ENCODE measurements at places on chromosomes 16 and 17. TPM values are rescaled to one million over a fixed set of nuclear protein-coding genes. Genes with fewer than 3 reads are reported as not detected.

- DNase-seq: peak; percentile 80
Measured at GRCh38 chr17:13024526-13025257, 6.9 kb upstream of the ELAC2 start.

- no peak for DNase-seq
Measured at GRCh38 chr16:77849646-77850258, 61.4 kb downstream of the VAT1L start.

DNA sequence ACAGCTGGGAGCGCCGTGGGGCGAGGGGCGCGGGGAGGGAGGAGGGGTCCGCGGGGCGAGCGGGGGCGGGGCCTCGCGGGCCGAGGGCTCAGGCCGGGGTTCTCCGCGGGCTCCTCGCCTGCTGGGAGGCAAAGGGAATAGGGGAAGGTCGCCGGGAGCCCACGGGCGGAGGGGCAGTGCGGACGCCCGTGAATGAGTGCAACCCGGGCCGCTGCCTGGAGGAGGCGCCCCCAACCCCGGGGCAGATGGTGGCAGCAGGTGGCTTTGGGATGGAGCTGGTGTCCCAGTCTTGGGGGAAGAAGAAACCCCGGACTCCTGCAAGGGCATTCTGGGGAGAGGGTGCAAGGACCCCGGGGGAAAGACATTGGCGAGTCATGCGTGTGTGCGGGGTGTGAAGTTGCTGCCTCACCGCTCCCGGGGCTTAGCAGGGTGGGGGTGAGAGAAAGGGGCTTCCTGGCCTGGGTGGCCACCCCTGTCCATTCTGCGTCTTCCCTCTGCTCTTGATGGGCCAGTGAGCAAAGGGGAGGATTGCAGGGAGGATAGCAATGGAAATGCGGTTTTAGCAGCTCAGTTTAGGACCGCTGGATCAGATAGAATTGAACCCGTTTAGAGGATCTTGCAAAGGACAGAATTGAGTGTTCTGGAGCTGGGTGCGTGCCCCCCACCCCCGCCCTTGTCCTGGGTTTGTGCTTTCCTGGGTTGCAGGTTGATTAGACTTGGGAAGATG is 526 bp downstream of the KIAA0513 start:
- DNase-seq: no peak

- DNase-seq: peak; percentile 61
Measured at GRCh38 chr17:81510785-81511553, 1.6 kb downstream of the ACTG1 start.

GRCh38 chr16:14020141-14020540 is 51.0 kb upstream of the MRTFB start:
- DNase-seq: no peak

- DNase-seq: no peak
Measured at GRCh38 chr16:35492225-35492624, 2032.8 kb downstream of the TP53TG3F start.

GRCh38 chr16:79404571-79404970 is 196.0 kb downstream of the MAF start:
- DNase-seq: no peak

DNA sequence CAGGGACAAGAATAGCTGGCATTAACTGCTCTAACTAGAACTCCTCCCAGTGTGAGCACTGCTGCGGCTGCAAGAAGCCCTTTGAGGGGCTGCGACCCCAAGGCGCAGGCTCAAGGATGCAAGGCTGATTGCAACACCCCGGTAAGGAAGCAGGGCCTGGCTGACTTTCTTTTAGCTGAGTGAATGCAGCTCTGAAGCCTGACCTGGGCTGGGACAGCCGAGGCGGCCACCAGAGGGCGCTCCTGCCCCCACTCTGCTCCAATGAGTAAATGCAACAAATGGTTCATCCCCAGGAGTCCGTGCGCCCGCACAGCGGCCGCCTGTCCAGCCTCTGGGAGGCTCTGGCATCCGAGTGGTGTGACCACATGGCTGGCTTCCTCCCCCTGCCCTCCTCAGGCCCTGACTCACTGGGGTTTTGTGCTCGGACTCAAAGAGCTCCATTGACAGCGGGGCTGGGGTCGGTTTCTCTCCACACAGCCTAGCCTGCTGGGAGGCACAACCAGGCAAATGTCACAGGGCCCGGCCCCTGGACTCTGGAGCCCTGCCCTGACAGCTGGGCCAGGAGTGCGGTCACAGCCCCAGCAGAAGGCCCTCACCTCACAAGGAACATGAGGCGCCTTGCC is at the start of gene SMIM5:
TSS of gene SMIM5 (plus strand) at position 572 of the 623 bp plus-strand sequence. CDS start 6,768 bp downstream, outside the sequence.
- peak; percentile 82 for DNase-seq

GRCh38 chr17:14539801-14540200 is 238.9 kb downstream of the HS3ST3B1 start:
- no peak for DNase-seq

- DNase-seq: no peak
Measured at GRCh38 chr16:12411516-12411915, 392.2 kb downstream of the CPPED1 start.

GRCh38 chr17:72206376-72206775 is 85.6 kb downstream of the SOX9 start:
- no peak for DNase-seq

DNA sequence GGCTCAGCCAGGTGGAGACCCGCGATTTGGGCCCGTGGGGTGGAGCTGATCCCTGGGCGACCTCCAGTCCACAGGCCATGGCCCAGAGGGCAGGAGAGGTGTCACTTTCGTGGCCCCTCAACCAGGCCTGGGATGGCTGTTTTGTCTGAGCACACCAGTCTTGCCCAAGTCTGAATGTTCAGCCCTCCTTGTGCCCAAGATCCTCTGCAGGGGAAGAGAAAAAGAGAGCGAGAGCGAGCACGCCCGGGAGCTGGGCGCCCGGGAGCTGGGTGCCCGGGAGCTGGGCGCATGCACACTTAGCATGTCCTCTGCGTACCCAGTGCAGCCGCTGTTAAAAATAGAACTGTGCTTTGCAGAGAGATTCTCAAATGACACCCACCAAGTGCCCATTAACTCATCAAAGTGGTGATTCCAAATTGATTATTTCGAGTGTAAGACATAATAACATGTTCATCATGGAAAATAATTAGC is 403.3 kb upstream of the TNRC6C start:
- no peak for DNase-seq

DNA sequence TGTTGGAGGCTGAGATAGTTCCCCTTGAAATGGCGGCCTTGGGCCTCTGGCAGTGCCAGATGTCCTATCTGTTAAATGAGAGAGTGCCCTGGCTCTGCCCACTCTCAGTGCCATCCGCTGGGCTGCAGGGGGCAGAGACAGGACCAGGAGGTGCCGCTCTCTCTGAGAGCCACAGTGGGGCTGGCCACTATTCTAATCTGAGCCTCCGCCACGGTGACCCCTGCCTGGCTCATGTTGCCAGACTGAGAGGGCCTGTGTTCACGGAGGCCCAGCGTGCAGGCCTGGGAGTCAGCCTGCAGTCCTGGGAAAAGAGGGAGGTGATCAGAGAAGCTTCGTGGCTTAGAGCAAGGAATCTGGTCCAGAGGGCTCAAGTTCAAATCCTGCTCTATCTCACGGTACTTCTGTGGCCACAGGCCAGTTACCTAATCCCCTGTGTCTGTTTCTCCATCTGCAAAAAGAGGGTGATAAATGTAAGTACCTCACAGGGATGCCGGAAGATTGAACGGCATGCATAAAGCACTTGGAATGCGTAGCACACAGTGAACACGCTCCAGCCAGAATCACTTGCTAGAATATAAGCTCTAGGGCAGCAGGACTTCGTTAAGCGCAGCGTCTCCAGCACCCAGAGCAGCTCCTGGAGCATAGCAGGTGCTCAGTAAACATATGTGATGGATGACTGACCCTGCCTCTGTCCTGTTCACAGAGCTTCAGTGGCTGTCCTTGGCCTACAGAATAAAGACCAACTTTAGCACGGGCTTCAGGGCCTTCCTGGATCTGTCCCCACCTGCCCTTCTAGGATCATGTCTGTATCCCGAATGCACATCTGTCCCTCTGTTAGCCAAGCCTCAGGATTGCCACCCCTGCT is 6.3 kb downstream of the ATP2A3 start:
- DNase-seq: no peak

GRCh38 chr17:28841901-28842281 is 699 bp downstream of the FAM222B start:
- peak; percentile 31 for DNase-seq

DNA sequence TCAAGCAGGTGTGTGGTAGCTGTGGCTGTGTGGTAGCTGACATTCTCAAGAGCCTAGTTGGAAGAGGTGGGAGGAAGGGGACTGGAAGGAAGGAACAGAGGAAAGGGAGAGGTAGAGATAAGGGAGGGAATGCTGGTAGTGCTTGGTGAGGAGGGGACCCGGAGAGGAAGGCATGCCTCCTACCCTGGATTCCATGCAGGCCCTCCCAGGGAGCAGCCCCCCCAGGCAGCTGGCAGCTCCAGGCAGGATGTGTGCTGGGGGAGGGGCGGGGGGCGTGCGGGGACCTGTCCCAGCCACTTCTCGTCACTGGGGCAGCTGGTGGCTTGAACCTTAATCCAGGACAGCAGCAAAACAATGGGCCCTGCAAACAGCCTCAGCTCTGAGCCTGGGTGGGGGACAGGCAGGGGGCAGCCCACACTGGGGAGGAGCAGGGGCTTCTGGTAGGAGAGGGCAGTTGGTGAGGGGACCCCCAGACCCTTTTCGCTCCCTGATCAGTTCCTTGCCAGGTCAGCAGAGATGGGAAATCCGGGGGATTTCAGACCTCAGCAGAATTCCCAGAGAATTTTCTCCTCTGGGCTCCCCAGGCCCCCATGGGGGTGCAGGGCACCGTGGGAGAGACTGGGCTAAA is 27.1 kb downstream of the ARHGAP23 start:
- DNase-seq: no peak

GRCh38 chr16:55539049-55539448 is 27.4 kb upstream of the CAPNS2 start:
- no peak for DNase-seq

DNA sequence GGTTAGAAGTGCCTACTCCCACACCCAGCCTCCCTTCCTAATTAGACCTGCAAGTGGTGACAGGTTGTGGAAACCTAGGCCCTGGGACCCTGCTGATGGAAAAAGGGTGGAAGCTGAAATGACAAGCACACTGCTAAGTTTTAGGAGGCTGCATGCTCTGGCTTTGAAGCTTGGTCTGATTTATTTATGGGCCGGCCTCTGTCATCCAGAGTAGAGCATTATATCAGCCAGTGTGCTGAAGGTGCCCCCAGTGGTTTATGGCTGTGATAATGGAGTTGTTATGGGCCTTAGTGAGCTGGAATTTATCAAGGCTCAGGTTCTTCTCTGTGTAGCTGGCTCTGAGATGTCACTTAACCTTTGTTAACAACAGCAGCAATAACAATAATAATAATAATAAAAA is 142.6 kb downstream of the UTP18 start:
- DNase-seq: no peak

GRCh38 chr16:53457670-53458069 is 23.4 kb downstream of the RBL2 start:
- peak; percentile 54 for DNase-seq

- DNase-seq: no peak
Measured at GRCh38 chr17:12523244-12523643, 142.4 kb upstream of the MYOCD start.

DNA sequence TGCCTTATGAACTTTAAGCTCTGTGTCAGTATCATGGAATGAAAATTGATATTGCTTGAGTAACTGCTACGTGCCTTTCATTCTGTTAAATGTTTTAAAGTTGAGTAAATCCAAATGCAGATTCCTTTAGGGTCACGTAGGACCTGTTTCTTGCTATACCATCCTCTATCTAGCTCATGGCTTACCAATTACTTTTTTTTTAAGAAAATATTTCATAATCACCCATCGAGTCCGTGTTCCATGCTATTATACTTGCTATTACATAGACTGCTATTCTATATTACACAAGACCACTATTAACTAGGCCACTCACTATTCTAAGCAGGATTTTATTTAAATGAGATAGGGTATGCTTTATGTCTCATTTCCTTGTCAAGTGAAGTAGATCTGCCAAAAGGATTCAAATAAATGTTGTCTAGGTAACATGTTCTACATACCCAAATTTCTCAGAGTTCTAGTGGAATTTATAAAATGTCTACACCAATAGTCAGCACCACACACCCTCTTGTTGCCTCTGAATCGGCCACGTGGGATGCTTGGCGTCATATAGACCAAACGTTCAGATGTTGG is 11.9 kb downstream of the ANKFN1 start:
- DNase-seq: no peak

DNA sequence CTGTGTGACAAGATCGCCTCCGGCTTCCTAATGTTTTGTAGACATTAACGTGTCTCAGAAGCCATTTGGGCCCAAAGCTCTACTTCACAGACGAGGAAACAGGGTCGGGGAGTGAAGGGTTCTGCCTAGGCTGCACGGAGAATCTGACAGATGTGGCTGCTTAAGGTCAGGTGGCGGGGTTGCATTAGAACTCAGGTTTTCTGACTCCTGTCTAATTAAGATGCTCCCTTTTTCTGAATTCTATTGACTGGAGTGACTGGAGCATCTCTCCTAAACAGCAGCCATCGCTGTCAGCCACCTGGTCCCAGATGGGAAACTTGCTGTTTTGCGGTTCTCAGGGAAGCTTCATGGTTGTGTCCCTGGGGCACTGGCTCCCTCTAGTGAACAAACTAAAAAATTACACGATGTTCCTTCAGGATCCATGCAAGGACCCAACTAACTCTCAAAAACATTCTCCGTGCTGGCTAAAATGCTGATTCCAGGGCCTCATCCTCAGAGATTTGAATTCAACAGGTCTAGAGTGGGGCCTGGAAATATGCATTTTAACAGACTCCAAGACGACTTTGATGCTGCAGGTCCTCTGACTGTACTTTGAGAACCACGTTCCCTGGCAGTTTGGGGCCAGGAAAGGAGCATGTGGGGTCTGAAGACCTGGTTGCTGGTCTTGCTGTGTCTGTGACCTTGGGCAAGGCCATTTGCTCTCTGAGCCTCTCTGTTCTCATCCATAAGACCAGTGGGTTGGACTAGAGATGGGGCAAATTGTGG is 117.4 kb downstream of the IRF8 start:
- peak; percentile 50 for DNase-seq

DNA sequence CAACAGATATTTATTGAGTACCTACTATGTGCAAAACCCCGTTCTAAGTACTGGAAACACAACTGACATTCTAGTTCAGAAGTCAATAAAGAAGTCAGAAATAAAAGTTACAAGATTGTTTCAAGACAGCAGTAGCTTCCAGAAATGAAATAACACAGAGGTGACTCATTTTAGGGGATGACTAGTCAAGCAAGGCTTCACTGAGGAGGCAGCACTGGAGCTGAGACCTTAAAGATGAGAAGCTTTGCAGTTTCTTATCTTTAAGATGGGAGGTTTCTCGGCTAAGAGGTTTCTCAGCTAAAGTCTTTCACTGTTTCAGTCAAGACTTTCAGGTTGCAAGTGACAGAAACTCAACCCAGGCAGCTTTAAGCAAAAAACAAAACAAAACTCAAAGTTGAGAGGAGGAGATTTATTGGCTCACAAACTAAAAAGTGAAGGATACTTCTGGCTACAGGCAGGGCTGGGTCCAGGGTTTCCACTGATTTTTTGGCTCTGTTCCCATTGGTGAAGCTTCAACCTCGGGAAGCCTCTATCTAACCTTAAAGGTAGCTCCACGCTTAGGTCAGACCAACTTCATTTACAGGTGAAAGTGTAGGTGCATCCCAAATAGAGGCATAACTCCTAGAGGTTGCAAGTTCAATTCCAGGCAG is 7.4 kb upstream of the MMP2 start:
- no peak for DNase-seq

Gene CRHR1
- total RNA-seq: not detected

Gene ABAT
- 3.5 TPM for total RNA-seq

Gene C1QTNF8
- not detected for total RNA-seq

Gene FBXO39
- total RNA-seq: 0.37 TPM

Gene PDF
- 17.4 TPM for total RNA-seq

Gene TMIGD1
- not detected for total RNA-seq

Gene TM4SF5
- total RNA-seq: not detected

Gene CFAP20
- 40.4 TPM for total RNA-seq

Gene KLHL10
- 0.14 TPM for total RNA-seq

Gene CBX2
- total RNA-seq: 3.3 TPM

Gene ABCA9
- total RNA-seq: not detected

Gene KCNH4
- total RNA-seq: 0.23 TPM

Gene LDHD
- total RNA-seq: 0.64 TPM

Gene TERB1
- not detected for total RNA-seq

Data from activated naive CD4-positive, alpha-beta T cell treated with anti-CD3 and anti-CD28 coated beads, Interleukin-2, amount 50 U/mL, for 72 hours (primary cell).